ENCODE measurements at places on chromosomes 5 and 9. TPM values are rescaled to one million over a fixed set of nuclear protein-coding genes. Genes with fewer than 3 reads are reported as not detected.

SGCD gene
- not detected for total RNA-seq

PPIC gene
- 65.0 TPM for total RNA-seq

GPR150 gene
- total RNA-seq = not detected

RNF208 gene
- 2.5 TPM for total RNA-seq

CDKN2A gene
- not detected for total RNA-seq

CDC20B gene
- total RNA-seq = not detected

C9orf153 gene
- not detected for total RNA-seq

C1QTNF3 gene
- total RNA-seq = 0.49 TPM

LECT2 gene
- total RNA-seq = not detected

SOX30 gene
- total RNA-seq = not detected

SHOC1 gene
- 0.09 TPM for total RNA-seq

ECM2 gene
- 13.5 TPM for total RNA-seq

TAF1L gene
- total RNA-seq = not detected

ALDH7A1 gene
- total RNA-seq = 46.8 TPM

HAPLN1 gene
- total RNA-seq = not detected

MARCOL gene
- not detected for total RNA-seq

SMIM33 gene
- not detected for total RNA-seq

SLC6A3 gene
- not detected for total RNA-seq

LRRC70 gene
- 0.54 TPM for total RNA-seq

TRIP13 gene
- total RNA-seq = 21.4 TPM

IFNA13 gene
- not detected for total RNA-seq

ZNF300 gene
- 15.4 TPM for total RNA-seq

ADAMTSL2 gene
- not detected for total RNA-seq

EMB gene
- 31.2 TPM for total RNA-seq

CEL gene
- 1.9 TPM for total RNA-seq

GPR21 gene
- total RNA-seq = not detected

CCL21 gene
- not detected for total RNA-seq

RECK gene
- 3.7 TPM for total RNA-seq

PLAC8L1 gene
- total RNA-seq = 3.0 TPM

FOXD4L5 gene
- 0.52 TPM for total RNA-seq

GPRIN1 gene
- 3.0 TPM for total RNA-seq

SETD9 gene
- total RNA-seq = 10.6 TPM

TEK gene
- total RNA-seq = 0.91 TPM

NPR3 gene
- 1.1 TPM for total RNA-seq

MAMDC2 gene
- not detected for total RNA-seq

PCDHA4 gene
- total RNA-seq = 0.16 TPM

PCDHB13 gene
- total RNA-seq = 4.7 TPM

SLCO6A1 gene
- not detected for total RNA-seq

EDIL3 gene
- not detected for total RNA-seq

TRIM14 gene
- total RNA-seq = 15.8 TPM

EQTN gene
- total RNA-seq = not detected

MLANA gene
- not detected for total RNA-seq

TRPM6 gene
- total RNA-seq = not detected

TMC1 gene
- not detected for total RNA-seq

NIPAL4 gene
- total RNA-seq = 0.96 TPM

All from MCF 10A (cell line).